Caki2 (cell line): ENCODE measurements at places on chromosomes 2 and 18.

- no peak for DNase-seq
Measured at GRCh38 chr2:75798569-75798968, 87.9 kb upstream of the GCFC2 start.

- no peak for DNase-seq
Measured at GRCh38 chr2:27025281-27025800, 7.4 kb upstream of the TMEM214 start.

GRCh38 chr2:179338681-179339080 lies 74.0 kb upstream of the SESTD1 start:
- no peak for DNase-seq

DNA sequence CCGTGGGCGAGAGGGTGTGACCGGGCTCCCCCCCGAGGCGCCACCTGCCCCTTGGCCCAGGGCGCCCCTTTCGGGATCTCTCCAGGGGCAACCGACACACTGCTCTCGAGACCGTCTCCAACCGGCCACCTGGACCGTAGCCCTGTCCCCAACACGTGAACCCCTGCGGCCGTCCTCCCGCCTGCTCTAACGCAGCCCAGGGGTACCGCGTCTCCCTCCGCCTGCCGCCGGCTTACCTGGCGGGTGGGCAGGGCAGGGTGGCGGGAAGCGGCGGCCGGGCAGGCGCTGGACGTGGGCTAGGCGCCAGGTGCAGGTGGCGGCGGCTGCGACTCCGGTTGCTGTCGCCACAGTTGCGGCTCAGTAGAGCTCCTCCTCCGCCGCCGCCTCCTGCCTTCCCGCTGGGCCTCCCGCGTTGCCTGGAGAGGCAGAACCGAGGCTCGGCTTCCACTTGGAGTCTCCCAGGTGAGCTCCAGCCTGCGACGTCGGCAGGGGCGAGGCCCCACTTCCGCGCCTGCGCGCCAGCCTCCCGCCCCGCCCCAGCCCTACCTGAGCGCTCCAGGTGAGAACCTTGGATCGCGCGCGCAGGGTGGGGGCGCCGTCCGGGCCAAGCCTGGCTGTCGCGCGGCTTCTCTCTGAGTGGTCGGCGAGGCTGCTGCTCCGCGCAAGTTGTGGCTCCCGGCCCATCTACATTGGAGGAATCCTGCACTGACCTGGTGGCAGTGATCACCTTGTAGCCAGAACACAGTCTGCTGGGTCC lies at the start of gene GALNT3:
TSS of gene GALNT3 (minus strand) at position 469 of the 757 bp plus-strand sequence. CDS start 23,547 bp downstream, outside the sequence.
- DNase-seq, result no peak

DNA sequence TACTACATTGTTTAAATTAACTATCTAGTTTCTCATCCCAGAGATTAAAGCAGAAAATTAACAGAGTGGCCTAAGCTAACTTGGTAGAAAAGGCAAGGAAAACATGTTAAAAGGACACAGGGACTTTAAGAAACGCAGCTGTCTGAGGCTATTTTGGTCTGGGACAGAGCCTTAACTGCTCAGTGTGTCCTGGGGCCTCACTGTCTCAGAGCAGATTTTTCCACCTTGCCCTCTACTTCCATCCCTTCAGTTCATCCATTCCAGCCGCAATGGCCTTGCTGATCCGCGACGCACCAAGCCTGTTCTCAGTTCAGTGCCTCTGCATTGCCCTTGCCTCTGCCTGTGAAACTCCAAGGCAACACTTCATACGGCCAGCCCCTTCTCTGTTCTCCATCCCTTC lies 114.9 kb upstream of the OSR1 start:
- DNase-seq, result no peak
